ENCODE measurements at places on chromosomes 16 and 17.

GRCh38 chr16:30478766-30479478 lies 6.4 kb downstream of the ITGAL start:
- no peak for DNase-seq

DNA sequence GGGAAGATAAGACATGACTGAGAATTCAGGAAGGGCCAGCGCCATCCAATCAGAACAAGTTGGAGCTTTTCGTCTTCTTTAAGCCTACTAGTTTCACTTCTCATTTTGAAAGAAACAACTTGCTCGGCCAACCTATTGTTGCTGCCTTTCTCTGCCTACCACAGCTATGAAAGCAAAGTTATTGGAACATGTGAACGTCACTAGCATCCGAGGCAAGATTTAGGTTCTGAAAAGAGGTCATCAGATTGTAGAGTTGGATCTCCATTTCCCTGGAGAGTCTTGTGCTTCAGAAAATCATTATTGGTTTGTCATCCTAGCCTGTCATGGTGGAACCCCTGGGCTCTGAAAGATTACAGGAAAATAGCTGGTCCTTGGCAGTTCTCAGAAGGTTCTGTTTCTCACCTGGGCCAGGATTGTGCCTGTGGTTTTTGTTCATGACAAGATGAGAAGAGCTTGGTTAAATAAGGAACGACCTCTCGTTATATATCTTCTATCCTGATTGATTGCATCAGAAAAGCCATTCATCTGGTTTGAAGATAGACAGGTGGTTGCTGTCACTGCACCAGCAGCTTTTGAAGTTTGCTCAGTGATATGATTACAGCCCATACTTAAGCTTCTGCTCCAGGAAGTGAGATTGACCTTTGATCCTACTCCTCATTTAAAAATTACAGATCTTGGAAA lies 25.3 kb downstream of the CDH13 start:
- DNase-seq, result no peak

DNA sequence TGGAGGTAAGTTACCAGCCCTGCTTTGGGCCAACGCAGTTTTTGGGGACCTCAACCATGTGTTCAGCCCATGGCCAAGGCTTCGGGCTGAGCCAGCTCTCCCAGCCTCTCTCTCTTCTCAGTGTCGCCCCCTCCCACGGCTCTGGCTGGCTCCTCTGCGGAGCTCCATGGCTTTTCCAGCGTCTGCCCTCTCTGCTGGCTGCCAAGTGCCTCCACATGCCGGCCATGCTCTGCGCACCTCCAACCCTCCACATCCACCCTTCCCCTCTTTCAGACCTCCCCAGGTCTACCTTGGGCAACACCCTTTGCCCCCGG lies 23.2 kb downstream of the COTL1 start:
- no peak for DNase-seq

DNA sequence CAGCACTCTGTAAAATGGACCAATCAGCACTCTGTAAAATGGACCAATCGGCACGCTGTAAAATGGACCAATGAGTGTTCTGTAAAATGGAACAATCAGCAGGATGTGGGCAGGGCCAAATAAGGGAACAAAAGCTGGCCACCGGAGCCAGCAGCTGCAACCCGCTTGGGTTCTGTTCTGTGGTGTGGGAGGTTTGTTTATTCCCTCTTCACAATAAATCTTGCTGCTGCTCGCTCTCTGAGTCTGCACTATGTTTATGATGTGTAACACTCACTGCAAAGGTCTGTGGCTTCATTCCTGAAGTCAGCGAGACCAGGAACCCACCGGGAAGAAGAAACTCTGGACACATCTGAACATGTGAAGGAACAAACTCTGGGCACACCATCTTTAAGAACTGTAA lies 20.5 kb downstream of the TMEM100 start:
- no peak for DNase-seq

DNA sequence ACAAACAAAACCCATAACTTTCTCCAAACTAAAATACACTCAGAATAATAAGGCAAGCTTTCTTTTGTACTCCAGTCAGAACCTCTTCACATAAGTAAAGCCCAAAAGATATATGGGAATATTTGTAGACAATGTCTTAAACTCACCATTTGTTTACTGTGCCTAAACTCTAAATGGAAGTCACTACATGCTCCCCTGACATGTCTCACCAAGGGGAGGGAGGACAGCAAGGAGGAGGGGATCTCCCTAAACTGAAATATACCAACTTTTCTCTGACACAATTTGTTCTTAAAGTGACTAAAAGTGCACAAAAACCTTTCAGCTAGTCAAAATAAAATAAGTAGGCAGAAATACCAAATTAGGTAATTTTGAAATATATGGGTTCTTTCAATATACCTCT lies 38.5 kb downstream of the GRB7 start:
- no peak for DNase-seq

DNA sequence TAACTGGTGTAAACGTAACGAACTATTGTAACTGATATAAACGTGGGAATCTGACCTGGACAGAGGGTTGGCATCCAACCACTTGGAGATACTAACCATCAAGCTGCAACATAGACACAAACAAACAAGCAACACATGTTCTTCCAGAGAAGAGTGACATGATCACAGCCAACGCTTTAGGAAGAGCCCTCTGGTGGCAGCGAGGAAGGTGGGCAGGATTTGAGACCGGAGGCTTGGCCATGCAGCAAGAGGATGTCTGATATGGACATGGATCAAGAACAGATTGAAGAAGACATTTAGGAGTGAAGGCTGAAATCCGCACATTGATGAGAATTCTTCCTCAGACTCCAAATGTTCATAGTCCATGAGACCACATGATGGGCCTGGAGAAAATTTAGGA lies 40.3 kb upstream of the TNRC6A start:
- DNase-seq, result no peak

DNA sequence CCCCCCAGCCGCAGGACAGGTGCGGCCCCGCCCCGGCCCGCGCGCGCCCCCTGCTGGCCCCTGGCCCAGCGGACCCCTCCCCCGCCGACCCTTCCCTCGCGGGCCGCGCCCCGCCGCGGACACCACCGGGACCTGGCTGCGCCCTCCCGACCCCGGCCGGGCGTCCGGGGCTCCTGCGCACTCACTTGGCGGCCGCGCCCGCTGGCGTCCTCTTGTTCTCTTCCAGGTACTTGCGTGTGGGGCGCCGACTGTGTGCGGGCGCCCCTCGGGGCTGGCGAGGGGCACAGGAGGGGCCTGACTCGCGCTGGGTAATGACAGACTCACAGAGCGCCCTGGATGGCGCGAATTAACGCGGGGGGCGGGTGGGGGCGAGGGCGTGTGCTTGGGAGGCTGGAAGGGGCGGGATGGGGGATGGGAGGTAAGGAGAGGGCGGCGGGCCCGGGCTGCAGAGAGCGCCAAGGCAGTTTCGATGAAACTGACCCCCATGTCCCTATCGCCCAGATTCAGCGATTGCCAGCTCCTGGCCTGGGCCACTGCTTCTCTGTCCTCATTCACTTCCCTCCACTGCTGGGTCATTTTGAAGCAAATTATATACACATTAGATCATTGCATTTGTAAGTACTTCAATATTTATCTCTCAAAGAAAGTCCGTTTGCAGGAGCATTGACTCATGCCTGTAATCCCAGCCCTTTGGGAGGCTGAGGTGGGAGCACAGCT lies 445 bp upstream of the DBNDD1 start:
- DNase-seq, result no peak

DNA sequence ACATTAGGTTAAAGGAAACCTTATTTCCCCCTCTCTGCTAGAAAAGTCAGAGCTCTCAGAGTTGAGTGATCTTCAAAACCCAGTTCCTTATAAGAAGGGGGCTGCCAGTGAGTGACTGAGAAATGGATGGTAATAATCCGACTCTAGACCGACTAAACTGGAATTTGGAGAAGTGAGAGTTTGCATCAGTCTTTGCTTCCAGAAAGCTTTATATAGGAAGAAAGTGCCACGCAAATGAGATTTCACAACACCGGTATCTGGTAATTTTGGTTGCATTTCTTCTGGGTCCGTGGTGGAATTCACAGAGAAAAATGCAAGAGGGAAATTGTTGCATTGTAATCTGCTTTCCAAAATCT lies 271.4 kb downstream of the MAF start:
- no peak for DNase-seq

DNA sequence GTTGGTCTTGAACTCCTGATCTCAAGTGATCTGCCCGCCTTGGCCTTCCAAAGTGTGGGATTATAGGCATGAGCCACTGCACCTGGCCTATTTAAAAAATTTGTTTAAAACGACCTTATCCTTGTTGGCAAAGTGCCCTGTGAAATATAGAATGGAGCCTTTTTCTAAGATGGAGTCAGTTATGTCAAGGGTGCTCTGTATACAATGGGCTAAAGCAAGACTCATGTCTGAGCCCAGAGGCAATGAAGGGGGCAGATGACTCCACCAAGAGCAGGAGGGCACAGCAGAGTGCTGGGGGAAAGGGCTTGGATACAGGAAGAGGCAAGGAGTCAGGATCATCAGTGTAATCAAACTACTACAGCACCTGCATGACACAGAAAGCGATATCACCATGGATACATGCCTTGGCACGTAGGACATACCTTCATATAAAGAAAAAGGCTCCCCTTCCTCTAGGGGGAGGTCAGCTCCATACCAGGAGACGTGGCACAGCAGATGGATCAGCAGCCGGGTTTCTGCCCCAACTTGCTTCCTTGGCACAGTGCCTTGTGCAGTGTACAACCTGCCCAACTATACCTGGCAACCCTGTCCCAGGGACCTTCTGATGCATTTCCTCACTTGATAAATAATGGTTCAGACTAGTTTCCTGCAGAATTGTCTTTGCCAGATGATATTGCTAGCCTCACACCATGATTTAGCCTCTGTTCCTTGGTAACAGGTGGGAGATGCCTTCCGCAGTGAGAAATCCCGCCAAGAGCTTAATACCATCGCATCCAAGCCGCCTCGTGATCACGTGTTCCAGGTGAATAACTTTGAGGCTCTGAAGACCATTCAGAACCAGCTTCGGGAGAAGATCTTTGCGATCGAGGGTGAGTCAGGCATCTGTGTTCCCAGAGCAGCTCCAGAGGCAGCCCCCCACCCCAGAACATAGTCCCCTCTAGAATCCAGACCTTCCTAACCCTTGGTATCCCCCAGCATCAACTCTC lies 15.3 kb downstream of the ITGAM start:
- no peak for DNase-seq

GRCh38 chr17:50493744-50494143 lies 14.5 kb upstream of the MYCBPAP start:
- no peak for DNase-seq

DNA sequence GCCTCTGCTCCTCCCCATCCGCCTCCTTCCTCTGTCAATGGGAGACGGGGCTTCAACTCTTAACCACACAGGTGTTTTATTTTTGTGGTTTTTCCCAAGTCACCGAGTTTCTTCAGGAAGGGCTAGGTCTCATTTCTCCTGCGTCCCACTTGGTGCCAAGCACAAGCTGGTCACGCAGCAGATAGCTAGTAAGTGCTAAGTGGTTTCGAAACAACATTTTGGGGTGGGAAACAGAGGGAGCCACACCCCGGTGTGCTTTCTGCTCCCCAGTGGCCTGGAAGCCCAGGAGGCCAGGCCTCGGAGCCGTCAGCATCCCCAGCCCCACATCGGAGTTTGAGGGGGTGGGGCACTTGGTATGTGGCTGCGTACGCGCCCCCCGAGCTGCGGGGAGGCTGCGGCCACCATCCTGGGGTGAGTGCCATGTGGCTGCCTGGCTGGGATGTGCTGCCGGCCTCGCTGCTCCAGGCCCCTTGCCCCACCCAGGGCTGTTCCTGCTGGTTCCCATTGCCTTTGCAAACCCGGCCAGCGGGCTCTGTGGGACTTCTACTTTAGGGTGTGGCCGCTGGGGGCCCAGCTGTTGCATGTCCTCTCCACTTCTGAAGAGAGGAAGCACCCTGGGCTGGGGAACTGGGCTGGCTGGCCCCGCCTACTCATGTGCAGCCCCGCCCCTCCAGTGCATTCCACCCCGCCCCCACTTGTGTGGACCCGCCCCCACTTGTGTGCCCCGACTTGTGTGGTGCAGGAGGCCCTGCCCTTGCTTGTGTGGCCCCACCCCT lies 55.6 kb downstream of the BAIAP2 start:
- no peak for DNase-seq

DNA sequence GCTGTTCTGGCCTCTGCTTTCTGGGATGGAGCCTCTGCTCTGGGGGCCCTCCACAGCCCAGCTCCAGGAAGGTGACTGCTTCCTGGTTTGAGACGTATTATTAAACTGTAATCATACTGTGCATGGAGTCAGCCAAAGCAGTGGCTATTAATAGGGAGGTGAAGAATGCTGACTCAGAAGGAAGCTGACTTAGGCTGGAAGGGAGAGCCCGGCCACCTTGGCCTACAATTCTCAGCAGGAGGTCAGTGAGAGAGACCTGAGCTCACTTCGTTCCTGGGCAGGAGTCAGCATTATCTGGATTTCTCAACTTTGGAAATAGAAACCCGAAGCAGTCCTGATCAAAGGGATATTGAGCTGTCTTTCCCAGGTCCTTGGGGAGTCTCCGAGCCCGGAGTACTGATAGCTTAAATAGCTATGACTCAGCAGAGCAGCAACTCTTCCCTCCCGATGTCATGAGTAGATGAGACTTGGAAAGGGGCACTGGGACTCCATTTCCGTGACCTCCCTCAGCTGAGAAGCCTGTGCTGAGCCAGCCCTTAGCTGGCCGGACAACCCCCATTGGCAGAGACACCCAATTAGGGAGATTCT lies 91.8 kb downstream of the YPEL2 start:
- DNase-seq, result no peak

GRCh38 chr16:14164916-14165662 lies 94.0 kb downstream of the MRTFB start:
- no peak for DNase-seq

All from GDM1 (cell line).